ENCODE measurements at places on chromosomes 12 and 14. TPM values are rescaled to one million over a fixed set of nuclear protein-coding genes. Genes with fewer than 3 reads are reported as not detected.
A peak's percentile ranks its signal among the peaks of the same experiment; 100 is the strongest.

- no peak overlapping the region for H3K4me3 ChIP-seq
- H3K4me1 ChIP-seq: peaks cover 31% of the 10 kb centered on the region
- DNase-seq: no peak
- no peaks in the 10 kb centered on the region for H3K27me3 ChIP-seq
- H3K27ac ChIP-seq: peak overlapping the region; percentile 97
- no peaks in the 10 kb centered on the region for H3K36me3 ChIP-seq
These were observed 9.7 kb downstream of the TPH2 start for GRCh38 chr12:71948390-71948789.

DNA sequence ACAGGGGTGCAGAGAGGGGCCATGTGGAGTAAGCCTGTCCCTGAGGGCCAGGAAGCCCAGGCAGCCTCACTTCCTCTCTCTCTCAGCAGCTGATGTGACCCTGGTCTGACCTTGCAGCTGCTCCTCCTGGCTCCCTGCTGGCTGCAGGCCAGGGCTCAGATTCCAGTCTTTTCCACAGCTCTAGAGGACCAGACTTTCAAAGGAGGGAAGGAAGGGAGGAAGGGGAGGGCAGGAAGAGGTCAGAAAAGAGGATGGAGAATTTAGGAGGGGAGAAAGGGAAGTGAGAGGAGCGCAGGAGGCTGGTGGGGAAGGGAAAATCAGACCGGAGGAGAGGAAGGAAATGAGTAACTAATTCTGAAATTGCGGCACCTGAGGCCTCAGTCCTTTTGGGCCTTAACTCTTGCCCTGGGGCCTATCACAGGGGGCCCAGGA lies 40.9 kb upstream of the VASH1 start:
- no peak for DNase-seq
- peaks cover 8% of the 10 kb centered on the region for H3K4me1 ChIP-seq
- no peak overlapping the region for H3K27ac ChIP-seq

DNA sequence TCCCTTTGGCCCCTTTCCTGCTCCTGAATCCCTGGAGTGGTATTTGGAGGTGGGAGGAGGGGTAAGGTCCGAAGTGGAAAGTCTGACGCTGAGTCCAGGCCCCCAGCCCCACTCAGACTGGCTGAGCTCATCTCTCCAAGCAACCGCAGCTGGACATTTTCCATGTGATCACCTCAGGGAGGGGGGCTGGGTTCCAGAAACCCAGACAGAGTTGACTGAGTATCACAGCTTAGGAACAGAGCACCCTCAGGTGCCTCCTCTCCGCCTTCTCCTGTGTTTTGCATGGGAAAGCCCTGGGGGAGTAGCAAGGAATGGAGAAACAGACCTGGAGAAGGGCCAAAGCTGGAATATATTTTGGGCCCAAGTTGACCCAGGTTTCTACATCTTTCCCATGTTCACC lies 8.0 kb upstream of the ITGA5 start:
- no peaks in the 10 kb centered on the region for H3K36me3 ChIP-seq
- no peak overlapping the region for H3K27ac ChIP-seq
- H3K4me3 ChIP-seq: no peak overlapping the region
- H3K27me3 ChIP-seq: peaks cover 28% of the 10 kb centered on the region
- DNase-seq: no peak
- peaks cover 11% of the 10 kb centered on the region for H3K4me1 ChIP-seq

DNA sequence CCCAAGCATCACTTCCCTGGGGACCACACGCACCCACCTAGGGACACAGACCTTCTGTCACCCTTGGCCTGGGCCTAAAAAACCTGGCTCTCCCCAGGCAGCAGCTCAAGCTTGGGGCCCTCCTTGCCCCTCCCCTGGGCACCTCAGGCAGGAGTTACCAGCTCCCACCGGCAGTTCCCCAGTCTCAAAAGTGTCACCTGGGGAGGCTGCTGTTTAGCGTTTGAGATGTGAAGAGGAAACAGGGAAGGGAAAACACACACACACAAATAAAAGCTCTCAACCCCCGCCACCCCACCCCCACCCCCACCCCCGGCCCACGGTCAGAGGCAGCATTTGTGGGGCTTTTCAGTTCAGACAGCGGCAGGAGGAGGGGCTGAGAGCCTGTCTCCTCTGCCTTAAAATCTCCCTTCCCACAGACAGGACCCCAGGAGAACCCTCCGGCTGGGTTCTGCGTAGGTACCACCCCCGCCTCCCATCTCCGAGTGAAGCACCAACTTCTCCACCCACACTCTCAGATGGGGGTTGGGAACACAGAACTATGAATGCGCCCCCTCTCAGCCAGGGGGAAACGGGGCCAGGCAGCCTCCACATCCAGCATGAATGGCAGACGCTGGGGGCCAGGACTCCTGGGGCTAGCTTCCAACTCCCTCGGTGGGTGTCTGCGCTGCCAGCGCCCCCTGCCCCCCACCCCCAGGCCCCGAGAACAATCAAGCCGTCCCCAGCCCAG lies 3.0 kb downstream of the NCOR2 start:
- no peak overlapping the region for H3K27ac ChIP-seq
- DNase-seq: no peak
- H3K4me1 ChIP-seq: peaks cover 22% of the 10 kb centered on the region
- peak overlapping the region; percentile 14 for H3K4me3 ChIP-seq
- H3K36me3 ChIP-seq: no peaks in the 10 kb centered on the region
- no peaks in the 10 kb centered on the region for H3K27me3 ChIP-seq

DNA sequence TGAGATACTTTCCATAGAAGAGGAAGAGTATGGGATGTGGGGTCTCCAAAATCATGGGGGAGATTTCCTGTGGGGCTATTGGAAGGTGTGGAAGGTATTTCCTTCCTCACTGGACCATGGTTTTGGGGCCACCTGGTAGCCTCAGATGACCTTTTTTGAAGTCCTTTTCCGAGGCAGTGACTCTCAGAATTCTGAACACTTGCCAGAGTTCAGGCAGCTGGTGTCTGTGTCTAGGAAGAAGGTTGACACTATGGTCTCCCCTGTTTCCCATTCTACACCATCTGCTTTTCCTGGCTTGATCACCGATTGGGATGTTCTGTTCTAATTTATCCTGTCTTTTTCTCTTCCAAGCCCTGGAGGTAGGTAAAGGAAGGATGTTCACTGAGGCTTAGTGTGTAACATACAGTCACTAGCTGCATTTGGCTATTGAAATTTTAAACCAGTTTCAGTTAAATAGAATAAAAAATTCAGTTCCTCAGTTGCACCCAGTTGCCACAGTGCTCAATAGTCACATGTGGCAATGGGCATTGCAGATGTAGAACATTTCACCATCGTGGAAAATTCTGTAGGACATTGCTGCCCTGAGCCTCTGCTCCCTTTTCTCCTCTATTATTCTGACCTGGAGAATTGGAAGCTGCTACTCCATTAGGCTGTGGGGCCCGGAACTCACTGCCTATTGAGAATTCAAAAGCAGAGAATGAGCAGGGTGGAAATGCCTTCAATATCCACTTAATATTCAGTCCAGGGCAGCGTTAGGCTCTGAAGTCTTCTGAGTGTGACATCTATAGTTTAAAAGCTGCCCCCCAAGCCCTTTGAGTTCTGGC lies 11.0 kb upstream of the PLEKHG3 start:
- no peak overlapping the region for H3K4me3 ChIP-seq
- peaks cover 5% of the 10 kb centered on the region for H3K27me3 ChIP-seq
- no peaks in the 10 kb centered on the region for H3K36me3 ChIP-seq
- DNase-seq: no peak
- no peaks in the 10 kb centered on the region for H3K4me1 ChIP-seq

- no peak overlapping the region for H3K27ac ChIP-seq
- no peak for DNase-seq
- no peaks in the 10 kb centered on the region for H3K27me3 ChIP-seq
- peaks cover 22% of the 10 kb centered on the region for H3K36me3 ChIP-seq
- no peaks in the 10 kb centered on the region for H3K4me1 ChIP-seq
These were observed 17.2 kb downstream of the RILPL1 start for GRCh38 chr12:123516216-123516780.

- no peak for DNase-seq
- H3K4me3 ChIP-seq: no peak overlapping the region
- no peaks in the 10 kb centered on the region for H3K36me3 ChIP-seq
- no peak overlapping the region for H3K27ac ChIP-seq
These were observed 19.1 kb upstream of the ALX1 start for GRCh38 chr12:85260896-85261295.

GRCh38 chr14:61641914-61642613 lies 53.2 kb upstream of the HIF1A start:
- no peaks in the 10 kb centered on the region for H3K36me3 ChIP-seq
- no peak for DNase-seq
- no peaks in the 10 kb centered on the region for H3K27me3 ChIP-seq
- H3K4me1 ChIP-seq: no peaks in the 10 kb centered on the region

GRCh38 chr14:102688290-102688689 lies 89.0 kb upstream of the TRAF3 start:
- no peaks in the 10 kb centered on the region for H3K36me3 ChIP-seq
- H3K4me1 ChIP-seq: peaks cover 7% of the 10 kb centered on the region
- H3K27me3 ChIP-seq: no peaks in the 10 kb centered on the region
- H3K4me3 ChIP-seq: no peak overlapping the region
- DNase-seq: no peak
- no peak overlapping the region for H3K27ac ChIP-seq

DNA sequence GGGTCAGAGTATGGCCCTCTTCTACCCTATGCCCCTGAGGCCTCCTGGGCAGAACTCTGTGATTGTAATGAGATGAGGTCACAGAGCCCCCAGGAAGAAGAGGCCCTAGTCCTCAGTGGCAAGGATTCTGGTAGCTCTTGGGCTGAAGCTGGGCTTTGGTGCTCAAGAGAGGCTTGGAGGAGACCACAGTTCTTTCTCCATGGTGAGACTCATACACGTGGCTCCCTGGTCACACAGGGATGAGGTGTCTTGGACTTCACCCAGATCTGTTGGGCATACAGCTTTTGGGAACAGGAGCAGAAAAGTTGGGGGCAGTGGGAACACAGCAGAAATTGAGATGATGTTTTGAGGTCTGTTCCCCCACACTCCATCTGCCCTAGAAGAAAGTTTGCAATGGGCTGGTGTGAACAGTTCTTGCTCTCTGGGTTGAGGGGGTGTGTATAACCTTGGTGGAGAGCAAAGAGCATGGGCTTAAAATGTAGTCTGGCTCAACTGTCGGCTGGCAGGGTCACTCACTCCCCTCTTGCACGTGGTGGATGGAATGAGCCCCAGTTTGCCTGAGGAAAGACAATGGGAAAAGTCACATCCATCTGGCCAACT lies at the start of gene KRT86:
TSS of gene KRT86 (plus strand) at position 125 of the 600 bp plus-strand sequence. CDS start 27,272 bp downstream, outside the sequence.
- no peak within 1 kb of the TSS for H3K27ac ChIP-seq
- no peaks in the 10 kb centered on the region for H3K36me3 ChIP-seq
- H3K4me3 ChIP-seq: no peak within 1 kb of the TSS
- no peaks in the 10 kb centered on the region for H3K4me1 ChIP-seq
- DNase-seq: no peak
- H3K27me3 ChIP-seq: peaks cover 11% of the 10 kb centered on the region

- H3K27ac ChIP-seq: no peak overlapping the region
- H3K4me1 ChIP-seq: no peaks in the 10 kb centered on the region
- H3K4me3 ChIP-seq: no peak overlapping the region
- DNase-seq: no peak
- no peaks in the 10 kb centered on the region for H3K36me3 ChIP-seq
- H3K27me3 ChIP-seq: no peaks in the 10 kb centered on the region
These were observed 58.6 kb upstream of the ARHGAP5 start for GRCh38 chr14:32018391-32019092.

GRCh38 chr12:224330-224729 lies 10.4 kb upstream of the SLC6A12 start:
- no peak overlapping the region for H3K4me3 ChIP-seq
- no peaks in the 10 kb centered on the region for H3K36me3 ChIP-seq
- DNase-seq: no peak
- no peak overlapping the region for H3K27ac ChIP-seq

DNA sequence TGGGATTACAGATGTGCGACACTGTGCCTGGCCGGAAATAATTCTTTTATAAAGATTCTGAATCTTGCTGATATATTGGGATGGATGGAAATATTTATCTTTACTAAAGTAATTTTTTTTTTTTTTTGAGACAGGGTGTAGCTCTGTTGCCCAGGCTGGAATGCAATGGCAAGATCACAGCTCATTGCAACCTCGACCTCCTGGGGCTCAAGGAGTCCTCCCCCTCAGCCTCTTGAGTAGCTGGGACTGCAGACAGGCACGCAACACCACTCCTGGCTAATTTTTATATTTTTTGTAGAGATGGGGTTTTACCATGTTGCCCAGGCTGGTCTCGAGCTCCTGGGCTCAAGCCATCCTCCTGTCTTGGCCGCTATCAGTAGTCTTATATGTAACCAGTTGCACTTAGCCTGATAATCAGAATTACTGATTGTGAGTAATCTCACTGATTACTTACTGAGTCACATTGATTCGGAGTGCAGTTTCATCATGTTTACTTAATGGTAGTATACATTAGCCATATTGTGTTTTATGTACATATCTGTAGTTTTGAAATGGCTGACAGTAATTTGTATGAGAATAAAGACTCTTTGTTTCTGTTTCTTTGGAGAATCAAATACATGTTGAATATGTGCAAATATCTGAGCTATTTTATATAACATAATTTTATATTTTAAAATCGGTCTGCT lies 50.4 kb upstream of the LRTM2 start:
- no peaks in the 10 kb centered on the region for H3K4me1 ChIP-seq
- peaks cover 3% of the 10 kb centered on the region for H3K36me3 ChIP-seq
- DNase-seq: no peak
- H3K27me3 ChIP-seq: no peaks in the 10 kb centered on the region

- no peak overlapping the region for H3K4me3 ChIP-seq
- DNase-seq: peak; percentile 55
- no peaks in the 10 kb centered on the region for H3K27me3 ChIP-seq
- peaks cover 15% of the 10 kb centered on the region for H3K4me1 ChIP-seq
- H3K36me3 ChIP-seq: 0 out of 2 replicates have a peak, but pooled peaks cover 4% of the 10 kb centered on the region
These were observed 17.4 kb downstream of the TEAD4 start for GRCh38 chr12:2976581-2976996.

- no peaks in the 10 kb centered on the region for H3K4me1 ChIP-seq
- H3K27ac ChIP-seq: no peak overlapping the region
- H3K27me3 ChIP-seq: no peaks in the 10 kb centered on the region
- no peak for DNase-seq
These were observed 148.9 kb downstream of the SYT10 start for GRCh38 chr12:33290703-33291102.

GRCh38 chr14:70776197-70776596 lies 33.1 kb downstream of the MAP3K9 start:
- H3K27ac ChIP-seq: no peak overlapping the region
- H3K27me3 ChIP-seq: no peaks in the 10 kb centered on the region
- peaks cover 8% of the 10 kb centered on the region for H3K4me1 ChIP-seq

GRCh38 chr14:61681413-61681812 lies 13.9 kb upstream of the HIF1A start:
- no peak overlapping the region for H3K27ac ChIP-seq
- H3K36me3 ChIP-seq: no peaks in the 10 kb centered on the region
- no peak for DNase-seq

HCAR1 gene
- not detected for total RNA-seq

PSME1 gene
- 85.9 TPM for total RNA-seq

ASB2 gene
- total RNA-seq: 0.77 TPM

KIF5A gene
- 22.8 TPM for total RNA-seq

RAPGEF3 gene
- total RNA-seq: 6.7 TPM

ADAMTS20 gene
- total RNA-seq: 4.5 TPM

SCN8A gene
- 10.7 TPM for total RNA-seq

MTRFR gene
- total RNA-seq: 12.0 TPM

ALX1 gene
- total RNA-seq: 0.80 TPM

GPD1 gene
- total RNA-seq: 1.2 TPM

Measured in H1 (cell line).